ENCODE measurements at places on chromosomes 11 and 22. TPM values are rescaled to one million over a fixed set of nuclear protein-coding genes. Genes with fewer than 3 reads are reported as not detected.

The PKNOX2 gene
- 13.6 TPM for polyA plus RNA-seq

The AQP11 gene
- 5.8 TPM for polyA plus RNA-seq

The GGTLC3 gene
- polyA plus RNA-seq, result not detected

The PTPRCAP gene
- 2.4 TPM for polyA plus RNA-seq

The PRODH gene
- 14.6 TPM for polyA plus RNA-seq

The DCHS1 gene
- polyA plus RNA-seq, result 40.5 TPM

The LSP1 gene
- 9.3 TPM for polyA plus RNA-seq

The TAGLN gene
- polyA plus RNA-seq, result 138 TPM

The OR52A1 gene
- not detected for polyA plus RNA-seq

The SMIM35 gene
- polyA plus RNA-seq, result 0.07 TPM

The GPR83 gene
- 0.65 TPM for polyA plus RNA-seq

The CREBZF gene
- 98.6 TPM for polyA plus RNA-seq

The IGF2 gene
- polyA plus RNA-seq, result 2,421 TPM

The KRTAP5-10 gene
- not detected for polyA plus RNA-seq

The NCAM1 gene
- 79.3 TPM for polyA plus RNA-seq

The PPFIBP2 gene
- polyA plus RNA-seq, result 10.1 TPM

The MMP12 gene
- 0.07 TPM for polyA plus RNA-seq

The MS4A1 gene
- polyA plus RNA-seq, result 0.37 TPM

The HBD gene
- polyA plus RNA-seq, result 1.7 TPM

The CDKN1C gene
- 119 TPM for polyA plus RNA-seq

The CALCB gene
- 4.2 TPM for polyA plus RNA-seq

The HPS5 gene
- polyA plus RNA-seq, result 21.5 TPM

The GRIK4 gene
- polyA plus RNA-seq, result 1.9 TPM

The TST gene
- 13.0 TPM for polyA plus RNA-seq

The P2RY2 gene
- polyA plus RNA-seq, result 0.84 TPM

The AIFM3 gene
- 0.83 TPM for polyA plus RNA-seq

The FIBIN gene
- polyA plus RNA-seq, result 25.5 TPM

The DPAGT1 gene
- polyA plus RNA-seq, result 65.1 TPM
